ENCODE measurements at places on chromosomes 6 and 20. TPM values are rescaled to one million over a fixed set of nuclear protein-coding genes. Genes with fewer than 3 reads are reported as not detected.
A peak's percentile ranks its signal among the peaks of the same experiment; 100 is the strongest.

GRCh38 chr6:13349811-13350506 is 21.6 kb upstream of the TBC1D7 start:
- no peak overlapping the region for H3K4me3 ChIP-seq
- no peaks in the 10 kb centered on the region for H3K4me1 ChIP-seq
- H3K36me3 ChIP-seq, result no peaks in the 10 kb centered on the region
- no peaks in the 10 kb centered on the region for H3K27me3 ChIP-seq
- peak overlapping the region; percentile 15 for H3K27ac ChIP-seq

- no peaks in the 10 kb centered on the region for H3K36me3 ChIP-seq
- no peaks in the 10 kb centered on the region for H3K4me1 ChIP-seq
- no peaks in the 10 kb centered on the region for H3K27me3 ChIP-seq
Observed at GRCh38 chr6:3540253-3540820, 83.5 kb upstream of the SLC22A23 start.

DNA sequence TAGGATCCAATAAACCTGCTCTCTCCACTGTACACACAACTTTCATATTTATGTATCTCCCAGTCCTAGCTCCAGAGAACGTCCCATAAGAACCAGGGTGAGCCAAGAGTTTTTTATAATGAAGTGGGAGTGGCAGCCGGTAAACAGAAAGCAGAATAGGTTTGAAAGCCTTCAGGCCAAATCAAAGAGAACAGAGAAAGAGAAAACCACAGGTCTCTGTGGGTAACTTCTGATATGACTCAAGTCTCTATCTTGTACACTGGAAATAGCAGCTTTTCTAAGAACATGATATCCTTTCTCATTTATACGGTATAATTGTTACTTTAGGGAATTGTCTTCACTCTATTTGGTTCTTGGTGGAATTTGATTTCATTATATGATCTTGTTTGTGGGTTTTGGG is 273.6 kb downstream of the PACRG start:
- no peak overlapping the region for H3K4me3 ChIP-seq
- H3K4me1 ChIP-seq, result no peaks in the 10 kb centered on the region
- no peak for DNase-seq
- H3K27ac ChIP-seq, result no peak overlapping the region

GRCh38 chr6:41599015-41599851 is 39.0 kb upstream of the MDFI start:
- no peak overlapping the region for H3K4me3 ChIP-seq
- no peak for DNase-seq
- no peaks in the 10 kb centered on the region for H3K27me3 ChIP-seq
- peaks cover 34% of the 10 kb centered on the region for H3K36me3 ChIP-seq
- no peaks in the 10 kb centered on the region for H3K4me1 ChIP-seq
- H3K27ac ChIP-seq, result no peak overlapping the region

- H3K27me3 ChIP-seq, result no peaks in the 10 kb centered on the region
- peak; percentile 82 for DNase-seq
- no peak overlapping the region for H3K4me3 ChIP-seq
Observed at GRCh38 chr6:35736253-35736894, 458 bp upstream of the ARMC12 start.

- no peaks in the 10 kb centered on the region for H3K27me3 ChIP-seq
- H3K36me3 ChIP-seq, result peaks cover 10% of the 10 kb centered on the region
- peaks cover 26% of the 10 kb centered on the region for H3K4me1 ChIP-seq
- DNase-seq, result peak; percentile 95
Observed at GRCh38 chr6:157323255-157323965, at the start of gene TMEM242. Gene TMEM242 (minus strand): TSS chr6:157323519. CDS start chr6:157323499, 20 bp downstream.

- H3K27ac ChIP-seq, result no peak overlapping the region
- no peaks in the 10 kb centered on the region for H3K27me3 ChIP-seq
- H3K36me3 ChIP-seq, result no peaks in the 10 kb centered on the region
Observed at GRCh38 chr6:7658543-7658942, 67.4 kb upstream of the BMP6 start.

DNA sequence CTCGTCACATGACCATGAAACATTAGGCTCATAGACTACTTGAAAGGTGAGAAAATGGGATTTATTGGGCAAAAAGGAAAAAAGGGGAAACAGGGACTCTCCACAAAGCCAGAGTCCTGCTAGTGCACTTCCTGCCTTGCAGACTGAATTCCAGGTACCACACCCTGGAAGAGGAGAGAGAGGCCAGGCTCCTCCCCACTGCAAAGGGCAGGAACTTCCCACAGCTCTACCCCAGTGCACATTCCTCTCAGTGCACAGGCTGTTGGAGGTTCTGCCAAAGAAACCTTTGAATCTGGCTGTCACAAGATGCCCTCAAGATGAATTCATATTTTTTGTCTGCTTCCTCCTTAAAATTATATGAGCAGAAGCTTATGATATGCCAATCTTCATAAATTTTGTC is 920.4 kb upstream of the GJE1 start:
- H3K27me3 ChIP-seq, result no peaks in the 10 kb centered on the region
- no peaks in the 10 kb centered on the region for H3K4me1 ChIP-seq
- no peak overlapping the region for H3K27ac ChIP-seq
- DNase-seq, result no peak

- no peaks in the 10 kb centered on the region for H3K36me3 ChIP-seq
- H3K27me3 ChIP-seq, result no peaks in the 10 kb centered on the region
- H3K4me3 ChIP-seq, result no peak overlapping the region
Observed at GRCh38 chr6:22873513-22874136, 304.3 kb downstream of the HDGFL1 start.

DNA sequence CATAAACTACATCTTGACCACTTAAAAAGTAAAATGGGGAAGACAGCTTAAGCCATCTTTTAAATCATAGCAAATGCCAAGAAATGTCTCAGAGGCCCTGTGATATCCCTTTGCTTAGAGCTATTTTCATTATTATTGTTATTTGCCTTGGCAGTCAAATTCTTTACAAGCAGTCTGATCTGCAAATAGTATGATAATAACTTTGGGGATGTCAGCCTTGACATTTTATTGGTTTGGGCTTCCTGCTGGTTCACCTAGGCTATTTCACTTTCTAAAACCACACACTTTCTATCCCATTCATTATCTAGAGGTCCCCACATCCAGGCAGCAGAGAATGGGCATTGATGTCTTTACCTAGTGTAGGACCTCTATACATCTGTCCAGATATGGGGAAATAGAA is 125.1 kb downstream of the PDE7B start:
- no peak overlapping the region for H3K27ac ChIP-seq
- no peaks in the 10 kb centered on the region for H3K36me3 ChIP-seq
- no peaks in the 10 kb centered on the region for H3K27me3 ChIP-seq
- no peak overlapping the region for H3K4me3 ChIP-seq

DNA sequence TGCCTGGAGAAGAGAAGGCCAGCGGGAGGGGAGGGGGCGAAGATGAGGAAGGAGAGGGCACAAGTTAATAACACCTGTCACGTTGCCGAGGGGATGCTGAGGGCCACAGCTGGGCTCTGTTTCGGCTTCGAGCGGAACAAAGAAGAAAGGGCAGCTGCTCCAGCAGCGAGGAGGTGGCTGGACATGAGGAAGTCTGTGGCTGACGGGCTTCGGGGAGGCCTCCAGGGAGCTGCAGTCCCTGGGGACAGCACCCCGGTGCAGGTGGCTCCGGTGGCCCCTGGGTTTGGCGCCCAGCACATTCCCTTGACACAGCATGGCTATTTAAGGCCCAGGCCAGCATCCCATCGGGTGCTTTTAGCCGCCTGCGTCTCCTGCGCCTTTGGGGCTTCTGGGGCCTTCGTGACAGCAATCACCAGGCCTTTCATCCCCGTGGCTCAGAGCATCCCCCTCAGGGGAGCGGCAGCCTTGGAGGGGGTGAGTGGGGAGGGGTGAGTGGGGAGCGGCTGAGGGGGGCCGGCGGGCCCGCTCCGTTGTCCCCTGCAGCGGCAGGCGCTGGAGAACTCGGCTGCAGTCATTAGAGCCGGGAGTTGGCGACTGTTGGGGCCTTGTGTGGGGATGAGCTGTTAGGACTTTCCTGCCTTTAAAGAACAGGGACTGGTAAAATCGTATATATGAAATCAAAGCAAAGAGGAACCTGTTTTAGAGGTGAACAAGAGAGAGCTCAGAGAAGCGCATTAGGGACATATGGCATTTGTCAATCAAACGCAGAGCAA is 99.0 kb downstream of the TMEM242 start:
- no peak overlapping the region for H3K27ac ChIP-seq
- no peak overlapping the region for H3K4me3 ChIP-seq
- H3K4me1 ChIP-seq, result no peaks in the 10 kb centered on the region
- peak; percentile 44 for DNase-seq
- no peaks in the 10 kb centered on the region for H3K36me3 ChIP-seq
- H3K27me3 ChIP-seq, result no peaks in the 10 kb centered on the region

- no peaks in the 10 kb centered on the region for H3K27me3 ChIP-seq
- no peaks in the 10 kb centered on the region for H3K4me1 ChIP-seq
- no peaks in the 10 kb centered on the region for H3K36me3 ChIP-seq
- H3K4me3 ChIP-seq, result no peak overlapping the region
Observed at GRCh38 chr6:105452924-105453756, 50.3 kb upstream of the PREP start.

DNA sequence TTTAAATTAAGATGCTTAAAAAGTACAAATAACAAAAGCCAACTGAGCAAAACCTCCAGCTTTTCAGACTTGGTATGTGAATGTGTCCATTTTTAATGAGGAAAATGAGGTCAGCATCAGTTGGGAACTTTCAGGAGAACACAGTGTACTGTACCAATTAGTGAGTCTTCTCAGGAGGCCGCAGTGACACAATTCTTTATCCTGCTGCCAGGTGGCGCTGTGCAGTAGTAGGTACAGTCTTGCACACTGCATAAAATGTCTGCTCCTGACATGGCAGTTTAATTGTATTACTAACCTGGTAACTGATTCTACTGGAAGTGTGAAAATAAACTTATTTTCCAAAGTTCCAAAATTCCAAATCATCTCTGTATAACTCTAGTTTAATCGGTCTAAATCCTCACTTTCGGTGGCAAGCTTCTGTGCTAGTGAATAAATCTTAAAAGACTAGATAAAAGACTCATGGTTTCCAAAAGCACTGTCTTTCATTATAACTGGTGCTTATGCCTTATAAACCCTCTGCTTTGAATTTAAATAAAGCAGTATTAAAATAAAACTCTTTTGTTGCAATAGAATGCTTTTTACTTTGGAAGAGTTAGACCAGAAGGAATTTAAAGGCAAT is 214.8 kb upstream of the MMS22L start:
- DNase-seq, result peak; percentile 65
- no peak overlapping the region for H3K27ac ChIP-seq
- H3K4me3 ChIP-seq, result no peak overlapping the region
- no peaks in the 10 kb centered on the region for H3K27me3 ChIP-seq

GRCh38 chr20:58084966-58085365 is 143.5 kb downstream of the ANKRD60 start:
- no peak overlapping the region for H3K27ac ChIP-seq
- peak; percentile 28 for DNase-seq
- H3K36me3 ChIP-seq, result no peaks in the 10 kb centered on the region
- H3K4me3 ChIP-seq, result no peak overlapping the region

DNA sequence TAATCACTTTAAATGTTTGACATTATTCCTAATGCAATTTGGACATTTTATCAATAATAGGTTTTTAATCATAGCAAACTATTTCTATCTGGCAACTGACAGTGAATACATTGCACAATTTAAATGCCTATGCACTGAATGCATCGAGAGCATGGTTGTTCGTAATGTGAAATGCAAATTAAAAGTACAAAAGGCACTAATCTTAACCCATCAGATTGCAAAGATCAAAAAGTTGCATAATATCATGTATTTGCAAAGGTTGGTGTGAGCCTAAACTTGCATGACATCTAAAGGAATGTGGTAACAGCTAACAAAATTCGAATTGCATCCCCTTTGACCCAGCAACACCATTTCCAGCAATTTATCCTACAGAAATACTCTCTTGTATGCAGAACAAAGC is 469.9 kb upstream of the IRAK1BP1 start:
- no peaks in the 10 kb centered on the region for H3K27me3 ChIP-seq
- DNase-seq, result no peak
- no peaks in the 10 kb centered on the region for H3K4me1 ChIP-seq

DNA sequence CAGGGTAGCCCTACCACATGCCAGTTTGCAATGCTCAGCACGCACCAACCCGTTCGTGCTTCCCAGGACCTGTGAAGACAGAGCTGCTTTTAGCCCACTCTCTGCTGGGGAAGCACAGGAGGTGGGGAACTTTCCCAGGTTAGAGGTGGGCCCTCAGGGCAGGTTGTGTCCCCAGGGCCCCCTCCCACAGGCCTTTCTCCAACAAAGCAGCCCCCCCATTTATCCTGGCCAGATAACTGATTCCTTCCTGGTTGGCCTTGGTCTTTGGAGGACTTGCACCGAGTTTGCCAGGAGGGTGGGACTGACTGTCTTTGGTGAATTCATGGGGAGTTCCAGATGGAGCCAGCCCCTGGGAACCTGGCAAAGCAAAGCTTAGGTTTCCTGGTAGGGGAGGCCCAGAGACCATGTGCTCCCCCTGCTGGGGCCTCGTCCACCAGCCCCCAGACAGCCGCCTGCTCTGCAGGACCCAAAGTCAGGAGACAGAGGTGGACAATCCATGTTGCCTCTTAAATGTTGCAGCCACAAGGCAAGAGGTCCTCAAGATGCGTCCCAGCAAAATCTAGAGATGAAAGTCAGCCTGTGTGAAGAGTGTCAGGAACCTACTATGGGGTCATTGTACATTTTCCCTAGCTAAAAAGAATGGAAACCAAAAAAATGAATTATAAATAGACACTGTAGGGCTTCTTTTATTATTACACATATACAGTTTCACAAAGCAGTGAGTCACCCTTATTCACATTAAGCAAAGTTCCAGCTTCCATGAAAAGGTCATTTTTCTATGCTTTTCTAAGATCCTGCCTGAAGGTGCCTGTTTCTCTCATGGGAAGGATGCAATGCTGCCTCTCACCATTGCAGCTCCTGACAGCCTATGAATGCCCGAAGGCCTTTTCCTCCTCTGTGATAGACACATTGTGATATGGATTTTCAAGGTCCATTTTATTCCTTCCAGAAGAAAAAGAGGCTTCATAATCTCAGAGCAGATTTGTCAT is 497.8 kb downstream of the PREX1 start:
- no peak overlapping the region for H3K27ac ChIP-seq
- no peak for DNase-seq
- no peaks in the 10 kb centered on the region for H3K4me1 ChIP-seq
- no peak overlapping the region for H3K4me3 ChIP-seq

DNA sequence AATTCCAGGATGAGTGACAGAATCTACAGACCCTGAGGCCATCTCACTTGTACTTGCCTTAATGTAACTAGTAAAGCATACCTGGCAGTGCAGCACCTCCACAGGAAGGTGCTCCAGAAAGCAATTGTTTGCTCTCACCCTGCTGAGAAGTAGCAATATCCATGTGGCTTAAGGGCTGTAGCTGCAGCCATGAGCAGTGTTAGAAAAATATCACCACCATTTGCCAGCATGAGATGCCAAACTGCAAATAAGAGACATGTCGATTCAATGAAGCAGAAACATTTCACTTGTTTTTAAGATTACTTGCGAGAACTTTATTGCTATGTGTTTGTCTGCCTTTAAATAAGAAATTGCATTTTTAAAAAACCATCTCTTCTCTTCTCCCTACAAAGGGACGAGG is 151.5 kb downstream of the PRL start:
- H3K27ac ChIP-seq, result no peak overlapping the region
- no peaks in the 10 kb centered on the region for H3K27me3 ChIP-seq
- no peak overlapping the region for H3K4me3 ChIP-seq
- H3K4me1 ChIP-seq, result no peaks in the 10 kb centered on the region
- DNase-seq, result no peak

- H3K27ac ChIP-seq, result no peak overlapping the region
- no peaks in the 10 kb centered on the region for H3K4me1 ChIP-seq
- H3K36me3 ChIP-seq, result no peaks in the 10 kb centered on the region
- no peak for DNase-seq
Observed at GRCh38 chr6:151875524-151875923, 68.0 kb downstream of the ESR1 start.

The MRAP2 gene
- 0.20 TPM for total RNA-seq

The BPIFB1 gene
- not detected for total RNA-seq

The SLC44A4 gene
- total RNA-seq, result not detected

The ME1 gene
- 25.6 TPM for total RNA-seq

The EPHA7 gene
- total RNA-seq, result 8.4 TPM

The CST8 gene
- not detected for total RNA-seq

The TRIM40 gene
- not detected for total RNA-seq

The RSPH4A gene
- total RNA-seq, result not detected

The ABCF1 gene
- total RNA-seq, result 41.3 TPM

The SLC17A3 gene
- total RNA-seq, result not detected
